ENCODE measurements at places on chromosomes 5 and 9.

DNA sequence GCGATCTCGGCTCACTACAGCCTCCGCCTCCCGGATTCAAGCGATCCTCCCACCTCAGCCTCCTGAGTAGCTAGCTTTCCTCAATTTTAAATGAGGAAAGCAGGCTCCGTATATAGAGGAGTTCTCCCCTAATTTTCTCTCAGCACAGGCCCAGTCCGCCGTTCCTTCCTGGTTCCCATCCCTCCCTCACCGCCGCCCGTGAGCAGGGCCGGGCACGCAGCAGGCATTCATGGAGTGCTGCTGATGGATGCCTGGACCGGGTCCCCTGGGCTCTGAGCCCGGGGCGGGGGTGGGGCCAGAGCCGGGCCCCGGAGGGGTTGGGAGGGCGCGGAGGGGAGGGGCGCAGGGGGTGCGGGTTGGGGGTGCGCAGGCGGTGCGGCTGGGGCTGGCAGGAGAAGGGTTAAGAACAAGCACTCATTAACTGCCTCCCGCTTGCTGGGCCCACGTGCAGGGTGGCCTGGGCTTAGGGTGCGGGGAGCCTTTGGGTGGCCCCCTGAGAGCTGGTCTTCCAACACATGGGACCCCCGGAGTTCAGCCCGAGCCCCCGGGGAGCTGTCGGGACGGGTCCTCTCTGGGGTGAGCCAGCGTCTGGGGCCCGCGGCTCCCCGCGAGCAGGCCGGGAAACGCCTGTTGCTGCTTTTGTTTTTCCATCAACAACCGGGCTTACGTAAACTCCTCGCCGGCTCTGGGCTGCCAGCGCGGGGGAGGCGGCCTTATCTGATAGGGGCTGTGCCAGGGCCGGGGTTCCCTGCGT, 33.7 kb downstream of the LHX2 start:
- no peak for DNase-seq

- no peak for DNase-seq
Observed at GRCh38 chr5:125154301-125155110, 408.1 kb upstream of the ZNF608 start.

GRCh38 chr9:4714266-4715016, 26.6 kb downstream of the AK3 start:
- DNase-seq = no peak

- no peak for DNase-seq
Observed at GRCh38 chr5:1246711-1247431, 21.7 kb downstream of the SLC6A18 start.

DNA sequence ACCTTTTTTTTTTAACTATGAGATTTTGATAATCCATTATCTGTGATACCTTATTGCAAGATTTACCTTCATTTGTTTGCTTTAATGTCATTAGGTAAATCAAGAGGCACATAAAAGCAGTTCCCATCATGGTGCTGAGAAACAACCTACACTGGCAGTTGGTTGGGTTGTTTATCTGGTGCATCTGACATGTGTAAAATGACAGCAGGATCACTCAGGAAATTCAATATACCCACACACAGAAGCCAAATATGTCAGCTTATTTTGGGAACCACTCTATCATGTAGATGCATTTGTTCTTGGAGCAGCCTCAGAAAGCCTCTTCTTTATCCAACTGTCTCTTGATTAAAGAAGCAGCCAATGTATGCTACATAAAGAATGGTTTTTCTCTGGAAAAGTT, 7.8 kb upstream of the CCDC192 start:
- no peak for DNase-seq

GRCh38 chr9:115597330-115597895, 479.5 kb upstream of the TNC start:
- DNase-seq = no peak

- DNase-seq = no peak
Observed at GRCh38 chr9:108786322-108786721, 69.5 kb downstream of the ACTL7B start.

GRCh38 chr9:138100711-138101350, 223.2 kb downstream of the CACNA1B start:
- DNase-seq = no peak

- DNase-seq = no peak
Observed at GRCh38 chr9:112104901-112105300, 70.2 kb downstream of the SUSD1 start.

DNA sequence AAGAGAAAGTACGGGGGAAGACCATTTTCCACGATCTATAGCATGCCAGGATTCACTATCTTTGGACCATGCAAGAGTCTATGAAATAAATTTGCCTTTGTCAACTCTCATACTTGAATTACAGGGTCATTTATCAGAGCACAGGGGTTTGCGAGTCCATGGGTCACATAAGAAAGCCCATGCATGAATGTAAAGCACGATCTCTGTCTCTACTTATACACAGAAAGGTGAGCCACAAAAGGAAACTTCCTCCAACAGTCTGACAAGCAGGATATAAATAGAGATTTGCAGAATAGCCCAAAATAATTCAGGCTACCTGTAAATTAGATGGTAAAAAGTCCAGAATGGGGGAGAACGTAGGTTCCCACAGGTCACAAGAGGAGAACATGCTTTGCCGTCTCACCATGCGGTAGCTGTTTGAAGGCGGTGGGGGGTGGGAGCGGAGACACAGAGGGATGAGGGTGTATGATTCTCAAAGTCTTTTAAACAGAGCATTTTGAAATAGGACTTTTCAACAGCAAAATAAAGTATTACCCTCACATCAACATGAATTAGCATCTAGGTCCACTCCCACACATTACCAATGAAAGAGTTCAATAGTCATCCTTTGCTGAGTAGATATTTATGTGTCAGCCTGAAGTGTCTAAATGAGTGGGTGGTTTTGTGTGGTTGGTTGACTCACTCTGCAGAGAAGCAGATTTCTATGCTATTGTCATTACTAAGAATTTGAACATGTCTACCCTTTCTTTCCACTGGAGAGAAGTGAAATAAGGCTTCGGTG, 279.7 kb downstream of the EBF1 start:
- no peak for DNase-seq

DNA sequence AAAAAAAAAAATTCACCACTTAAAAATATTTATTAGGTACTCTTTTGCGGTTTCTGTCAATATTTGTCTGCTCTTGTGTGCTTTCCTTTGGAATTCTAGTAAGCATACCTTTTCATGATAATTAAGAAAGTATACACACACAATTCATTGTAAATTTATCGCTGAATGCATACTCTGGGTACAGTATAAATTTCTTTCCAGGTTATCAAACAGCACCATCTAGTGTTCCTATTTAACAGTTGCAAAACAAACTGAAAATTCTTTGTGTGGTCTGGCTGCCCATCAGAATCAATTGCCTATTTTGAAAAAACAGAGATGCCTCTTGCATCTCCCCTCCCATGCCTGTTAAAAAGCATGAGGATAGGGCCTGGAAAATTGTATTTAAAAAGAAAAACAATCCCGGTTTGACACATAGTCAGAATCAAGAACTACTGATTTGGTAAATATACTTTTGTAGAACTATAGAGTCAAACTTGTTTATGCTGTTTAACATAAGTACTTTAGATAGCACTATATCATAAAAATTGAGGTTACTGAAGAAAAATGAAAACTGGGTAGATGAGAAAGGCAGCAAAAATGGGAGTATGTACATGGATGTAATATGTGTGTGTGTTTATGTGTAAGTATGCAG, 16.2 kb downstream of the PGGT1B start:
- DNase-seq = no peak

GRCh38 chr5:122981846-122982245, 54.7 kb downstream of the PPIC start:
- DNase-seq = no peak

DNA sequence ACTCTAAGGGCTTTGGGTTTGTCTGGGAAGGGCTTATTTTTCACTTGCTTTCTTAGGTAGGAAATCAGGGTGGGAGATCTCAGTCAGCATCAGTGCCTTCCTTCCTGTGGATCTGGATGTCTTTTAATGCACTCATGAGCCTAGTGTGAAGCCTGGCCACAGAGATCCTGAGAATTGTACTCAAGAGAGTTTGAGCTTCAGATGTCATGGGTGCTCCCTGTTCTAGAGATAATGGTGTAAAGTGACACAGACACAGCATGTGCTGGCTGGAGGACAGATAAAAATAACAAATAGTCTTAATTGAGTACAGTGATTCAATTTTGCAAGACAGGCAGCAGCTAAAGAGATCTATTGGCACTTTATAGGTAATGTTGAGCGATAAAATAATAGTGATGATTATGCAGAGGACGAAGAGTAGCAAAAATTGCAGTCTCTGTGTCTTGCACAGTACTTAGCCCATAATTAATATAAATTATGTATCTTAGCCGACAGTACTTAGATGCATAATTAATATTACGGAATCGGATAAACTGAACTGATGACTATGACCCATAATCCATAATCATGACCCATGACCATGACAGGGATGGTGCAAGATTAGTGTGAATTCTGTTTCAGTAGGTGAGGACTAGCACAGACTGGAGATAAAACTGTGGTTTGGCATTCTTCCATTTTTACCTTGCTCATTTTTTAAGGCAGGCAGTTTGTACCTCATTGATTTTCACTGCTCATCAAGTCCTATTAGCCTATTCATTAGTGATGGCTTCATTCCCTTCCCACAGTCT, 408.7 kb upstream of the PIK3R1 start:
- no peak for DNase-seq

DNA sequence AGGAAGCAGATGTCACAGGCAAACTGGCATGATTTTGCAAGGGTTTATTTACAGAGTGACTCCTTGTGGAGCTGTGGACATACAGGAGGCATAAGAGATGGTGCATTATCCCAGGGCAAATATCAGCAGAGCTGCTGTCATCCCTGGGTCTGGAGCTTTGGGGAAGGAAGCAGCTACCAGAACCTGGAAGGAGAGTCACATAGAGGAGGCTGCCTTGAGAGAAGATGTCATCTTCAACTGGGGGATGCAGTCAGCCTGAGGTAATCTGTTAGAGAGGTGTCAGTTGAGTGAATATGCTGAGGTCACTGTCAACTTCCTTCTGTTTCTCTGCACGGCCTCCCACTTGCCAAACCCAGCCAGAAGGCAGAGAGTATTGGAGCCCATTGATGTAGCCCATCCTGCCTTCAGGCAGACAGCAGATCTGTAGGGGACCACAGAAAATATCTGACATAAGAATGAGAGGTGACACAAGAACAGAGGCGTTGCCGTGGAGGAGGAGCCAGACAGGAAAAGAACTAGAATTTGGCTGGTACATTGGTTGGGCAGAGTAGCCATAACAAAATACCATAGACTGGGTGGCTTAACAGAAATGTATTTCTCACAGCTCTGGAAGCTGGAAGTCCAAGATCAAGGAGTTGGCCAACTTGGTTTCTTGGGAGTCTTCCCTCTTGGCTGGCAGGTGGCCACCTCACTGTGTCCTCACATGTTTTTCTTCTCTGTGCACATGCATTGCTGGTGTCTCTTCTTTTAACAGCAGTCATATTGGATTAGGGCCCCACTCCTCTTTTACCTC, 102.8 kb downstream of the SNX18 start:
- no peak for DNase-seq

DNA sequence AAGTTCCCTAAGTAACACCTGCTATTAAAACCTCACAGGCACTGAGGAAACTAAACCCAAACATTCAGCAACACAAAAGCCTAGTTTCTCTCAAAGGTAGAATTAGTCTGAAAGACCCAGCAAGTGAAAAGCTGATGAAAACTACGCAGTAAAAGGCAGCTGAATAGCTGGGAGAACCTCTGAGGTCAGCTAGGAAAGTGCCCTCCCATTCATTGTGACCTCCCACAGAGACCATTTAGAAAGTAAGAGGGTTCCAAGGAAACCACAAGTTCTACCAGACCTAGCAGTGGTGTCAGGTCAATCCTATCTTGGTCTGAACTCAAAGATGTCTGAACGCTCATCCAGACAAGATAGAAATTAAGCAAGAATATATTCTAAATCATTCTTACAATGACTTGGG, 144.7 kb downstream of the SSBP2 start:
- no peak for DNase-seq

DNA sequence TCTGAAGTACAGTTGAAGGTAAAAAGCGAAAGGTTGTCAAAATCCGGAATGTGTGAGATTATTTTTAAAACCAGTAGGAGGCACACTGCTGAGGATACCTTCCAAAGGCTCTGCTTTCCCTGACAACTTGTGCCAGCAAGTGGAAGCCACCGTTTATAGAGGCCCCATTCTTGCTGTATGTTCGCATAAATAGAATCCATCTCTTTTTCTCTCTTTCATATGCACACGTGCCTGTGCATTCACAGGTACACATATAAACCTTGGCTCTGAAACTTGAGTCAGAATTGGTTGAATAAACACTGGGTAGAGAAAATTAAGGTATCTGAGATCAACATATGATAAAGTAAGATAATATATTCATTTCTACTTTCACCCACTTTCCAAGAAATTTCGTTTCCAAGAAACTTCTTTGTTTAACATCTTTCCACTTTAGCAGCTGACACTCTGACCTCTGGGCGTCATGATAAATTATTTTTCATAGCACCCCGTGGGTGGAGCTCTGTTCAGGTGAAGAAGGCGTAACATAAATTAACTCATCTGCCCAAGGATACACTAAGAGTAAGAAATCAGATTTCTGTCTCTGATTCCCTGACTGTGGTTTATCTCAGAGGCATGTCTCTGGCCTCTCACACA, 63.7 kb upstream of the RICTOR start:
- no peak for DNase-seq

DNA sequence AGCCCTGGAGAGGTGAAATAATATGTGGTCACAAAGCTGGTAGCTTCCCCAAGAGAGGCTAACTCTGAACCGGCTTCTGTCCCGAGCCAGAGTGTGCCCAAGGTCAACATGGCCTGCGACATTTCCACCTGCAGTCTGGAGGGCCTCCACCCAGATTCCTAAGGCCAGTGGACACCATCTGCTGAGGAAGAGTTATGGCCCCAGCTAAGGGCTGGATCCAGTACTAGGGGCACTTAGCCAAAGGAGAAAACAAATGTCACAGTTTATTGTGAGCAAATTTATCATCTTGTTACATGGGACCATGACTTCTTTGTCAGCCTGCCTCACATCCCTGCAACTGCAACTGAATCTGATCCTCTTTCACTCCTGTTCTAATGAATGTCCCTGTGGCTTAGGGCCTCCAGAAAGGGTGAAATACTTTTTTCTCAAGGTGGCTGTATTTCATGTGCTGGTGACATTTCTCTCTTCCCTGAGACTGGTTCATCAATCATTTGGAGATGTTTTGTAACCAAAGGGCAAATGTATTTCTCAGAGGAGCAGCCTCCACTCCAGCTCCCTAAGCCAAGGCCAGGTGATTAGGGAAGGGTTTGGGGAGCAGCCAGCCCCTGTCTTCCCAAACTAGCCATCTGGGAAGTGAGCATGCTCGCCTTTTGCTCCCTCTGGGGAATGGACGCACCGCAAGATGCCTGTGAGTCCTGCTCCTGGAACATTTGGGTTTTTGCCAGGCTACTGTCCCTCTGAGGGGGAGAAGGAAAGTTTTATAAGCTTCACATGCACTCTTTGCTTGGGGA, 148.3 kb downstream of the CMYA5 start:
- DNase-seq = no peak

- peak; percentile 2 for DNase-seq
Observed at GRCh38 chr9:14428781-14429230, 114.9 kb upstream of the NFIB start.
